ENCODE measurements at places on chromosomes 6 and 20.
A peak's percentile ranks its signal among the peaks of the same experiment; 100 is the strongest.

DNA sequence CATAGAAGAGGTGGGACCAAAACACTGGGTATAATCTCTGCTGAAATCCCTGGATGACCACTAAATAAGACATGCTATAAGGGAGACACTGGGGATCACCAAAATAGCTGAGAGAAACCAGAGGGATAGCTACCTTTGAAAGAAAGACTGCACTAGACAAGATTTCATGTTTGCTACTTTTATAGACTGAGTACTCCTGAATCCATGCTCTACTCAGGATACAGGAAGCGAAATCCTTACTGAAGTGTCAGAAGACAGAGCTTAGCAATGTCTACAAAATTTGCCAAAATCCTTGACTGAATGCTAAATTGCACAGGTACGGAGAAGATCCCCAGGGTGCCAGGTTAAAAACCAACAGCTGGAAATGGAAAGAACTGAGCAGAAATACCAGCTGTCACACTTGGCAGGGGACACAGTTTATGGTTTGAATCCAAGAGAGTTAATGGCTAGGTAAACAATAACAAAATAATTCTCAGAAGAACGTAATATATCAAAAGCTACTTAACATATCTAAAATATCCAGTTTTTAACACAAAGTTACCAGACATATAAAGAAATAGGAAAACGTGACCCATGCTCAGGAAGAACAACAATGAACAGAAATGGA, 125.4 kb downstream of the MAN1A1 start:
- no peak for DNase-seq

- DNase-seq, result no peak
Measured at GRCh38 chr6:139386404-139386803, 12.0 kb upstream of the CITED2 start.

- DNase-seq, result peak; percentile 60
Measured at GRCh38 chr20:57059055-57059596, 207.3 kb downstream of the BMP7 start.

DNA sequence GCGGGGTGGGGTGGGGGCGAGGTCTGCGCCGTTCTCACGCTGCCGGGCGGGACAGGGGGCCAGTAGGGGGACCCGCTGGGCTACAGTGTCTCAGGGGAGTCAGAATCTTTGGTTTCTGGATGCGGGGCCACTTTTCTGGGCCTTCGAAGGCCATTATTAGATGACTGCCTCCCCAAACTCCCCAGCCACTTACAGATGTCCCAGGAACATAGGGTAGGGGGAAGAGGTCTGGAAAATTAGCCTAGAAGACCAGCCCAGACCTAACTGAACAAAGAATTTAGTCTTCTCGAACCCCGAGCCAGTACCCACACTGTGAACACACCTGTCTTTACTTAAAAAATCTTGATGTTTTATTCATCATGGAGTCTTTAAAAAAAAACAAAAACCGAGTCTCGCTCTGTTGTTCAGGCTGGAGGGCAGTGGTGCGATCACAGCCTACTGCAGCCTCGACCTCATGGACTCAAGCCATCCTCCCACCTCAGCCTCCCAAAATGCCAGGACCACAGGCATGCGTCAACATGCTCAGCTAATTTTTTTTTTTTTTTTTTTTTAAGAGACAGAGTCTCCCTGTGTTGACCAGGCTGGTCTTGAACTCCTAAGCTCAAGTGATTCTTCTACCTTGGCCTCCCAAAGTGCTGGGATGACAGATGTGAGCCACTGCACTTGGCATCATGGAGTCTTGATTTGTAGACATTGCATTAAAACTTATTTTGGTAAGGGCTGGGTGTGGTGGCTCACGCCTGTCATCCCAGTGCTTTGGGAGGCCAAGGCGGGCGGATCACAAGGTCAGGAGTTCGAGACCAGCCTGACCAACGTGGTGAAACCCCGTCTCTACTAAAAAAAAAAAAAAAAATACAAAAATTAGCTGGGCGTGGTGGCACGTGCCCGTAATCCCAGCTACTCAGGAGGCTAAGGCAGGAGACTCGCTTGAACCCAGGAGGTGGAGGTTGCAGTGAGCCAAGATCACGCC, 3.3 kb upstream of the SLC29A1 start:
- no peak for DNase-seq

- DNase-seq, result no peak
Measured at GRCh38 chr6:41683273-41683522, 44.9 kb downstream of the MDFI start.

- DNase-seq, result no peak
Measured at GRCh38 chr6:46059608-46060007, 43.9 kb upstream of the CLIC5 start.
